ENCODE measurements at places on chromosomes 1 and 21.

DNA sequence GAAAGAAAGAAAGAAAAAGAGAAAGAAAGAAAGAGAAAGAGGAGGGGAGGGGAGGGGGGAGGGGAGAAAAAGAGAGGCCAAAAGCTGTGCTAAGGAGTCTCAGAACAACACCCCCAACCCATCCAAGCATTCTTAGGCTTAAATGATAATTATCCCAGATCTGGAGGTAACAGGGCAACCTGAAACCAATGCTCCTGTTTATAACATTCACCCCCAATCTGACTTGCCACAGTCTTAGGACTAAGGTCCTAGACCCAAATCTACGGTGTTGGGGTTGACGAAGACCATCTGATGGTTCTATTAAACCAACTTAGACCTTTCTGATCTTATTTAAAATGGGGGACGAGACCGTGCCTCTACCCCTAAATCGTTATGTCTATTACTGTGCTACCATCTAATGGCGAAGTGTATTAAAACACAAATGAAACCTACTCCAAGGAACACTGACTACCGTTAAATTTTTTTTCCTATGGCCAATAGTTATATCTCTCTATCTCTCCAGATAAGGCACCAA is 119.3 kb upstream of the CDC42BPA start:
- DNase-seq = peak; percentile 67

- no peak for DNase-seq
Observed at GRCh38 chr1:208923946-208924720, 659.4 kb upstream of the CAMK1G start.

GRCh38 chr21:31479714-31480113 is 135.7 kb upstream of the TIAM1 start:
- DNase-seq = no peak

GRCh38 chr1:37723390-37724078 is 31.2 kb downstream of the CDCA8 start:
- no peak for DNase-seq

GRCh38 chr1:3419415-3420204 is 34.9 kb upstream of the ARHGEF16 start:
- DNase-seq = peak; percentile 59

- DNase-seq = no peak
Observed at GRCh38 chr1:112507921-112508277, 866 bp upstream of the WNT2B start.

DNA sequence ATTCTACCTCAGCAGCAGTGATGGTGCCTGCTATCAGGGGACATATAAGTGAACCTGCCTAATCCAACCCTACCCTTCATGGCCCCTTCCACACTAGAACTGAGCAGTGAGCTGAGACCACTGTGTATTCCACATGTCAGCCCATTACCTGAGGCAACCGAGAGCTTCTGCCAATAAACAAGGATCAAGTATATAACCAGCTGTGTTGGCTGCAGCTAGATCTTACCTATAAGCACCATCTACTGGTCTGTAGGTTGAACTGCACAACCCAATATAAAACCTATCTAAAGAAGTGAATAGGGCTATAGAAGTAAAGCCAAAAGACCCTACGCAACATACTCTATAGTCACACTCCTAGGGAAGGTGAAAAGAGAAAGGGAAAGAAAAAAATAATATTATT is 376.9 kb downstream of the HHIPL2 start:
- peak; percentile 45 for DNase-seq

DNA sequence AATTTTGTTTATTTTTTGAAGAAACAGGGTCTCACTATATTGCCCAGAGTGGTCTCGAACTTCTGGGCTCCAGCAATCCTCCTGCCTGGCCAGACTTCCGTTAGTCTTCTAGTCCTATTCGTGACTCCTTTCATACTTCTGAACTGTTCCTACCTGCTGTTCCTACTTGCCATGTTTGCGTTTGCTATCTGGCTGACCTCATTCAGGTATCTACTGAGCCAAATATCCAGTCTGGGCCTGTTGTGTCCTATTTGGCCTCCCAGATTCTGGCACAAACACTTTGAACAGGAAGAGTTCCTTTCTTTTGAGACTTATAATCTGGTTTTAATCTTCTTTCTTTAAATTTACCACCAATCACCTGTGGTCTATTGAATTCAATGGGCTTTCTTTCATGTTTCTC is 6.9 kb upstream of the NR1I3 start:
- DNase-seq = no peak

- DNase-seq = no peak
Observed at GRCh38 chr21:29289317-29289716, 9.4 kb upstream of the BACH1 start.

- DNase-seq = no peak
Observed at GRCh38 chr1:154326546-154327465, 1.5 kb downstream of the ATP8B2 start.

GRCh38 chr1:192601143-192601542 is 25.6 kb downstream of the RGS1 start:
- no peak for DNase-seq

GRCh38 chr1:186291271-186291670 is 83.8 kb downstream of the TPR start:
- DNase-seq = no peak

DNA sequence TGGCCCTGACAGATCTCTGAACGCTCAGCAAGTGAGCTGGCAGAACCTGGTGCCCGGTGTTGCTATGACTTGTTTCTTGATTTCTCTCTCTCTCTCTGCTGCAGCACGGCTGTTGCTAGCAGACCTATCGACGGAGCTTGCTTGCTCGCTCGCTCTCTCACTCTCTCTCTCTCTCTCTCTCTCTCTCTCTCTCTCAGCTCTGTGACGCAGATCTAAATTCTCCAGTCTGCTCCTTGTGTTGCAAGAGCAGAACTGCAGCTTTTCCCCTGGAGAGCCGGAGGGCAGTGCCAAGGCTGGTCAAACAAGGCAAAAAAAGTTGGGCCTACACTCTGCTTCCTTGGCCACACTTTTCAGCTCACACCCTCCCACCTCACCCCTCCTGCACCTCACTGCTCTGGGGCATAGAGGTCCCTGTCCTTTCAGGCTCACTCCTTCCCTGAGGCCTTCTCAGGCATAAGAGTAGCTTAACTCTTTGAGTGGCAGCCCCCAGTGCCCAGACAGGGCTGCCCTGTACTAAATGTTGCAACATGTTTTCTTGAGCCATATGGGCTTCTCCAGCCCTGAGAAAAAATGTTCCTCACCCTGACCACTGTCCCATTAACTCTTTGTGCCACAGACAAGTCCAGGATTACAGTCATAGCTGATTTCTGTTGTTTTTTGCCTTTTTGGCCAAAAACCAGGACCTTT is 72.2 kb downstream of the CD46 start:
- DNase-seq = no peak

DNA sequence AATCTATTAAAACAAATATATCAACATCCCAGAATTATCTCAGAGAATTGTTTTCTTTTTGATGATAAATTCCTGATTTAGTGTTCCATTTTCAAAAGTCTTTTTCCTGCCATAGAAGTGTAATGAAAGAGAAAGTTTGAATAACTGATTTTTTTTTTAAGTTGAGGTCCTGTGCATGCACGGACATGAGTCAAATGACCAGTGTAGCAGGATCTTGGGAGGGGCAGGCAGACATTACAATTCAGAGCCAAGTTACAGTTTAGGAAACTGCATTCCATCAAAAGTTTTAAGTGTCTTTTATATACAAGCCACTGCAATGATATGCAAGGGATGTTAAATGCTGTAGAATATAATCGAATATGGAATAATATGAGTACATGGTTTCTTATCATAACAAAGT is 227.5 kb downstream of the HMCN1 start:
- no peak for DNase-seq

GRCh38 chr1:218299416-218299815 is 14.3 kb downstream of the RRP15 start:
- peak; percentile 3 for DNase-seq

GRCh38 chr21:29654855-29655254 is 284.9 kb downstream of the GRIK1 start:
- DNase-seq = no peak

- DNase-seq = no peak
Observed at GRCh38 chr1:217153361-217153760, 430.1 kb upstream of the ESRRG start.

DNA sequence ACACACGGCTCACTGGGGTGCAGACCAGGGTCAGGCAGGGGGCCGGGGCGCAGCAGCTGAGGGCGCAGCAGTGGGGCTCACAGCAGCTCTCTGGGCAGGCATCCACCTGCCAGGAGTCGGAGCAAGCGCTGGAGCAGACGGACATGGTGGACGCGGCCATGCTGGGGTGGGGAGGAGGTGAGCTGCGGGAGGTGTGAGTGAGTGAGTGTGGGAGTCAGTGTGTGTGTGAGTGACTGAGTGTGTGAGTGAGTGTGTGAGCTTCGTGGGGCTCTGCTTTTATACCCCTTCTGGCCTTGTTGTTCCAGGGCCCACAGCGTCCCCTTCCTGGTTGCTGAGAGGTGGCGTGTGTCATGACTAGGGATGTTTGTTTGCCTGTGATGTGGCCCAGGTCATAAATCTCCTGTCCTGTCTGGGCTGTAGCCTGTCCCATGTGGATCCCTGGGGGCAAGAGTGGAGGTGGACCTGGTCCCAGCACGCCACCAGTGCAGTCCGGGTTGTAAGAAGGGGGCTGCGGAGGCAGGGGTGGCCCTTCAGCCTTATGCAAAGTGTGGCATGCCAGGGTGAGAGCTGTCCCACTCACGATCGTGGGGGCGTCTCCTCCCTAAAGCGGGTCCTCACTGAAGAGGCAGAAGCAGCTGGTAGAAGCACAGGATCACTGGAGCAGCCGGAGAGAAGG is at the start of gene KRTAP10-1:
Gene KRTAP10-1 (minus strand): TSS at position 205 of the 676 bp plus-strand sequence. CDS start 45 bp downstream, at position 160.
- no peak for DNase-seq

GRCh38 chr1:187009320-187009719 is 180.6 kb downstream of the PLA2G4A start:
- DNase-seq = no peak

- no peak for DNase-seq
Observed at GRCh38 chr1:228259368-228259894, 51.6 kb downstream of the OBSCN start.

DNA sequence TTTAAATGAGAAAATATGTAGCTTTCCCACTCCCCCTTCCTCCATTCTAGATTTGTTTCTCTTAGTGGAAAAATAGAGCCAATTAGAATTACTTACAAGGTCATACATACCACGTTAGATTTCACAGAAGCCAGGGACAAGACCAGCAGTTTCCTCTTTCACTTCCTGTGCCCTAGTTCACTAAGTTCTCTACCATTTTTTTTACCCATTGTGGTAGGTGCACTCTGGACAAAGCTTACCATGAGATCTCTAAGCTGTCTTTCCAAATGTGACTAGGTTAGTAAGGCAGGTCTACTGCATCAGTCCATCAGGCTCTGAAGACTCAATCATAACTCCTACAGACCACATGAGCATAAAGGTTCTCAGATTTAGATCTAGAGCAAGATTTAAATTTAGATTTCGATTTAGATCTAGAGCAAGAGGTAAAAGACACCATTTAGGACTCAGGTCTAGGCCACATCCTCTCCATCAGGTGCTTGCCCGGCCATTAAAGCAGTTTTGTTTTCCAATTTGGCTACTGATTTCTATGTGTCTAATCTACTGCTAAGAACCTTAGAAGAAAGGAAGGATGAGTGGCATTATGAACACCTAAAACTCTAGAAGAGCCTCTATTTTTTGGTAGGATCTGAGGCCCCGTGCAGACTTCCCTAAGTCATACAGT is 235.3 kb downstream of the FAF1 start:
- no peak for DNase-seq

DNA sequence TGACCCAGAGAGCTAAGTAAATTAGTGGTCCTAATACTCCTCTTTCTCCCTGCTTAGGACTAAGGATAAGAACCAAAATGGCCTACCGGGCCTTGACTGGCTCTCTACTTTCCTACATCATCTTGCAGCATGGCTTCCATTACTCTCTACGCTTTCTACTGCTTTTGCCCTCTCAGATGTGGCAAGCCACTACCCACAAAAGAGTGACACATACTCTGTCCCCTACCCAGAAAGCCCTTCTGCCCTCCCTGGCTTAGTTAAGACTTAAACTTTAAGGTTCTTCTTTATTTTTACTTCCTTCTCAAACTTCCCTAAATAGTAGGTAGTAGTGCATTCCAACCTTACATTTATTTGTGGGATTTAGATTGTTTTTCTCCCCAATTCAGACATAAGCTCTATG is 228.1 kb downstream of the TPR start:
- no peak for DNase-seq

GRCh38 chr1:219883400-219884332 is 44.7 kb downstream of the SLC30A10 start:
- DNase-seq = no peak

- no peak for DNase-seq
Observed at GRCh38 chr1:72634946-72635345, 352.6 kb upstream of the NEGR1 start.

DNA sequence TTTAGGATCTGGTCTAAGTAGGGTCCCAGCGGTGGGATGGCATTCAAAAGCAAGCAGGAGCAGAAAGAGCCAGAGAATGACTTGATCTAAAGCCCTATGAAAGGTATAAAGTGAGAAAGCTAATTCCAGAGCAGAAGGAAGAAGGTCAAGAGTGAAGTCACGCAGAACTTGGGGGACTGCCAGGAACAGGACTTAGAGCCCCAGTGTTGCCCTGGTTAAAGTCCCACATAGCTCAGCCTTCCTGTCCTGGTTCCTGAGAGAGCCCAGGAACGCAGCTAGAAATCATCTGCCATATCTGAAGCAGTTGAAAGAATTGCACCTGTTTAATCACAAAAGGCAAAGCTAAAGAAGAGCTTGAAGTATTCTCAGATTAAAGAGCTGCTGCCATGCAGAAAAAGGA is 160.6 kb upstream of the ATP1B1 start:
- no peak for DNase-seq

- DNase-seq = no peak
Observed at GRCh38 chr1:55612988-55613387, 397.8 kb upstream of the USP24 start.

DNA sequence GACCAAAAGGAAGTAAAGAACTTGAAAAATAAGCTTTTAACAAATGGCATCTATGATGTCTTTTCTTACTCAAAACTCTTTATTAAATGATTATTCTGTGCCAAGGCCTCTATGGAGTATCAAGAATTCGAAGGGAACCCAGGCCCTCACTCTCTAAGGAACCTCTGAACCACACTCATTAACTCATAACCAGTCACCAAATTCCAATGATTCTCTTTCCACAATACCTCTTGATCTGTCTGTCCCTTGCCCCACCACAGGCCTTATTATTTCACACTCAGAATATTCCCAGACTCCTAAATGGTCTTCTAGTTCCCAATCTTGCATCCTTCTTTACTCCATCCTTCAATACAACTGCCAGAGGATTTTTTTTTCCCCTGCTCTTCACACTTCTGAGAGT is 37.0 kb downstream of the PCSK9 start:
- DNase-seq = no peak

DNA sequence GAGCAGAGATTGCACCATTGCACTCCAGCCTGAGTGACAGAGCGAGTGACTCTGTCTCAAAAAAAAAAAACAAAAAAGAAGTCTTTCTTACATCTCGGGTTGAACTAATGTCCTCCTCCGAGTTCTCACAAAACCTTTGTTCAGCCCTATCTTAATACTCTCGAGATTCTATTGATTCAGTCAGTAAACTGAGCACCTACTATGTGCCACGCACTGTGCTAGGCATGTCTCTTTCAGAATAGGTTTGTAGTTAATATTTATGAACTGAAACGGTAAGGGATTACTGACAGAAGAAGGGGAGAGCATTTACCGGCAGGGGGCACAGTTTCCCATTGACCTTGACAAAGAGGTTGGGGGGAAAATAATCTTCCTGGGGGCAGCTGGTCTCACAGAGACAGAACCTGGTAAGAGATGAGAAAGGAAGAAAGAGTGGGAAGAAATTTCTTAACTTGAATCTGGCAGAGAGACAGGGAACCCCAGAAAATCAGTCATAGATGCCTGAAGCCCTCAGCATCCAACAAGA is 3.4 kb downstream of the PIAS3 start:
- DNase-seq = no peak
